GM20000 (cell line): ENCODE measurements at places on chromosomes 4 and X.
A peak's percentile ranks its signal among the peaks of the same experiment; 100 is the strongest.

- no peak for DNase-seq
Measured at GRCh38 chr4:41154814-41155177, 59.5 kb downstream of the APBB2 start.

DNA sequence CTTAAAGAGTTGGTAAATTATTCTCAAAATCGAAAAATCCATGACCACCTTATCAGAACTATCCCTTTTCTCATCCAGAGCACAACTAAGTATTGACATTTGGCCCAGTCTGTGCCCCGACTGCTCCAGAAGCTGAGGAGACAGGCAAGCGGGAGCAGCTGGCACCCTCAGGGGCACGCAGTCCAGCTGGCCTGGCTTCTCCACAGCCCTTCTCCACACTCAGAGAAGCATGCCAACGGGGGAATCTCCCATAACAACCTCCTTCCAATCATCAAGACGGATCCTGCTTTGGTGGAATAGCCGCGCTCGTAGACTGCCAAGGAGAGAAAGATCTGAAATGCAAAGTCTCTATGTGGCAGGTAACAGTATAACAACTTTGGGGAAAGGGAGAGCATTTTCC, 85.4 kb downstream of the AFAP1 start:
- no peak for DNase-seq

- no peak for DNase-seq
Measured at GRCh38 chrX:26958261-26958660, 504.9 kb downstream of the PPP4R3C start.

DNA sequence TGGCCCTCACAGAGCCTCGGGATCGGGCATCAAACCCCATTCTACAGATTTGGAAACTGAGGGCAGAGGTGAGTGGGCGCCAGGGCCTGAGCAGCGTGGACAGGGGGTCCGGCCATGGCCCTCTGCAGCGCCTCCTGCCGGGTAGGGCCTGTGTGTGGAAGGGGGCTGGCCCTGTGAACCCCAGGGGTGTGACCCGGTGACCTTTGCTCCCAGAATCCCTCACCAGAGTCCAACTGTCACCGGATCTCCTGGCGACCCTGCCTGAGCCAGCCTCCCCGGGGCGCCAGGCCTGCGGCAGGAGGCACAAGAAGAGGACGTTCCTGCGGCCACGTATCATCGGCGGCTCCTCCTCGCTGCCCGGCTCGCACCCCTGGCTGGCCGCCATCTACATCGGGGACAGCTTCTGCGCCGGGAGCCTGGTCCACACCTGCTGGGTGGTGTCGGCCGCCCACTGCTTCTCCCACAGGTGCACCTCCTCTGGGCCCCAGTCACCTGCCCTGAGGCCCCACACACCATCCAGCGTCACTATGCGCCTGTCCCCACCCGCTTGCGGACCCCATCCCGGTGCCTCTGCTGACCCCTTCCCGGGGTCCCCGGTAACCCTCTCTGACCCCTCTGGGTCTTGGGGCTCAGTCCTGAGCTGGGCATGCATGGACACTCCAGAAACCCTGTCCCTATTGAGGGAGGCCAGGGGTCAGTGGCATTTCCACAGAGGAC, 4.2 kb downstream of the HGFAC start:
- DNase-seq, result no peak

DNA sequence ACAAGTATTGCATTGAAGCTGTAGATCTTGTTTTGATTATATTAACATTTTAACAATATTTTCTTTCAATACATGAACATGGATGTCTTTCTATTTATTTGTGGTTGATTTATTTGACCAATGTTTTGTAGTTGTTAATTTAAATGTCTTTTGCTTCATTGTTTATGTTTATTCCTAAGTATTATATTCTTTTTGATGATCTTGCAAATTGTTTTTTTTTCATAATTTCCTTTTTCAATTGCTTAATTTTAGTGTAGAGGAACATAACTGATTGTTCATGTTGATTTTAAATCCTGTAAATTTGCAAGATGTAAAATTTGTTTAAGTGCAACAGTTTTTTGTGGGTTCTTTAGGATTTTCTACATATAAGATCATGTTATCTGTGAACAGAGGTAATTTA, 744.1 kb downstream of the FAM133A start:
- no peak for DNase-seq

GRCh38 chrX:8453611-8454010, 11.0 kb upstream of the VCX3B start:
- DNase-seq, result no peak

DNA sequence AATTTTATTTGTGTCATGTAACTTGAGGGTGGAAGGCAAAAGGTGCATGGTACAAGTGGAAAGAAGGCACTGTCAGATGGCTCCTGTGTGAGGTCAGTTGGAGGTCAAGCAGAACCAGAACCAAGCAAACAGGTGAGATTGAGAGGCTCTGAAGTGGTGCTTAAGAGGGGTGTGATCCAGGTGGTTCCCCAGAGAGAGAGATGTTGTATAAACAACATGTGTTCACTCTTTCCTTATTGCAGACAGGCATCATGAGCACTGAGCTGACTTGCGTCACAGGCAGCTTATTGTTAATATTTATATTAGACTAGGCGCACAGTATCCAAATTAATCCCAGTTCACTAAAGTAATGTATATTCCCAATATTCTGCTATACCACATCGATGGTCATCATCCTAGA, 56.8 kb downstream of the CXCL13 start:
- DNase-seq, result no peak

DNA sequence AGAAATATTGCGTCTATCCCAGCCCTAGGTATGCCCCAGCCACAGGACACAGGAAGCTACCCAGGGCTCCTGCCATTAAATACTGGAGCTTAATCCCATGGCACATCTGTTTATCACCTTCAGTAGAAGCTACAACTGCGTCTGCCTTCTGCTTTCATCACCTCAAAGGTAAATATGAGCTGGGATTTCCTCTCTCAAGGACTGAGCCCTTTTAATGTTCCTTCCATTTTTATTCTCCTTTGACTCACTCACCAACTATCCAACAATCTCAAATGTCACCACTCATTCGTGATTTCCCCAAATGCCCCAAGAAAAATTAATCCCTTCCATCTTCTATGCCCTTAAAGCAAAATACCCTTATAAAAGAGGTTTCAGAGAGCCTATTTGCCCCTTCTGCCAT, 1.8 kb upstream of the MID1 start:
- DNase-seq, result no peak

DNA sequence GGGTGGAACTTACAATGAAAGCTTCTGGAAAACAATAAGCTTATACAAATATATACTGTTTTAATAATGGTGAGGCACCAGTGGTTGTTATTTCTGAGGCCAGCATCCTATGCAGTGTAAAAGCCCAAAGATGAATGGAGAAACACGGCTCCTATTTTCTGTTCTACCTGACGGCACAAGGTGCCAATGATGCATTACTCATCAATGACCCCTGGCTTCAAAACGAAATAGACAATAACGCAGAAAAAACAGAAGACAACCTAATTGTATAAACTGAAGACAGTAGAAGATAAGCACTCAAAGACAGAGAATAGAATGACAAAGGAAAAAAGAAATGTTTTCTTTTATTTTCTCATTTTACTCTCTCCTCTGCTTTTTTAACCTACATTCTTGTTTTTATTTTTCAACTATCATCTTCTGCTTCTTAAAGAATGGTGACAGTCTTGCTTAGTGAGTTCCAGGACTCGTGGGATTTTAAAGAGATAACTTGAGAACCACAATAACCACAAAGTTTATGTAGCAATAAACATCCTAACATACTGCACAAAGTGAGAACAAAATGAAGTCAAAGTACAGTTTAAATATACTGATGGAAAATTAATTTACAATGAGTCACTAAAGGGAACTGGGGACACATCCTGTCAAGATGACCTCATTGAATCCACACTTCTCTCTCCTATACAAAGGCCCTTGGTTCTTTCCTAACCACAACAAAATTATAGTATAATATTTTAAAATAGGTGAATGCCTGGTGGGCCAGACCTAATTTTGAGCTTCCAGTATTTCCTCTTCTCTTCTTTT, 169.8 kb downstream of the BTC start:
- no peak for DNase-seq

DNA sequence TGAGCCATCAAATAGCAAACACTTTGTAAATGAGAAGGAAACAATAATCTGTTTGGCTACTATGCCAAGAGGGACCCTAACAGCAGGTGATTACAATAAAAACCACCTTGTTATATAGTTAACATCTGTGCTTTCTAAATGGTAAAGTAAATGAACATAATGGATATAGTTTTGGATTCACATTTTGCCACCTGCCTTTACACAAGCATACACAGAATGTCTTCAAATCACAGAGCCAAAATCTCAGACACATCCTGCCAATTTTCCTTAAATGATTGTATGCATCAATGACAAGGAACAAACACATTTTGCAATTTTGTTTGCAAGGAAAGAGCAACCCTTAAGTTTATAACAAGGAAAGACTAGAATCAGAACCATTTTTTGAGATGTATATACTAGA, 334.2 kb downstream of the FSTL5 start:
- DNase-seq, result no peak

GRCh38 chrX:11533199-11533651, 132.5 kb downstream of the ARHGAP6 start:
- DNase-seq, result peak; percentile 14

DNA sequence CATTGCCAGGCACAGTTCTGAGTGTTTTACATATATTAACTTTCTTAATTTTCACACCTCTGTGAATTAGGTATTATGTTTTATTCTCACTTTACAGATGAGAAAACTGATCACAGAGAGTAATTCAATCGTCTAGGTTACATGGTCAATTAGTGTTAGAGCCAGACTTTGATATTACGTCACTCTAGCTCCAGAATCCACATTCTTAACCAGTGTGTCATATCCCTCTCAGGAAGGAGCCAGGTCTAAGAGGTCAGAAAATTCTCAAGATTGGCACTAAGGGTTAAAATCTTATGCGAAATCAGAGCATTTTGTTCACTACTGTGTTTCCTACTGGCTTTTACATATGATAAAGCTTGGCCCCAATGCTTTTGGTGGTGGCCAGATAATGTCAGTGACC, 7.4 kb downstream of the DMP1 start:
- no peak for DNase-seq

GRCh38 chr4:140135529-140136088, 18.4 kb downstream of the MAML3 start:
- DNase-seq, result no peak

DNA sequence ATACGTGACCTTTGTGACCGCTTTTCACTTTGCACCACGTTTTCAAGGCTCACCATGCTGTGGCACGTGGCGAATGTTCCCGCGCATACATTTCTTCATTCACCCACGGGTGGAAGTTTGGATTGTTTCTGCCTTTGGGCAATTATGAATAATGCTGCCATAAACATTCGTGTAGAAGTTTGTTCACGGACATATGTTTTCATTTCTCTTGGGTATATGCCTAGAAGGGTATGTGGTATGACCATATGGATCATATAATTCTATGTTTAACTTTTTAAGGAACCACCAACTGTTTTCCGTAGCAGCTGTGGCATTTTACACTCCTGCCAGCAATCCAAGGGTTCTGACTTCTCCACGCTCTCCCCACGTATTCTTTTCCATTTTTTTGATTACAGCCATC, 60.9 kb upstream of the MXD4 start:
- DNase-seq, result no peak
